ENCODE measurements at places on chromosomes 1 and 21.

DNA sequence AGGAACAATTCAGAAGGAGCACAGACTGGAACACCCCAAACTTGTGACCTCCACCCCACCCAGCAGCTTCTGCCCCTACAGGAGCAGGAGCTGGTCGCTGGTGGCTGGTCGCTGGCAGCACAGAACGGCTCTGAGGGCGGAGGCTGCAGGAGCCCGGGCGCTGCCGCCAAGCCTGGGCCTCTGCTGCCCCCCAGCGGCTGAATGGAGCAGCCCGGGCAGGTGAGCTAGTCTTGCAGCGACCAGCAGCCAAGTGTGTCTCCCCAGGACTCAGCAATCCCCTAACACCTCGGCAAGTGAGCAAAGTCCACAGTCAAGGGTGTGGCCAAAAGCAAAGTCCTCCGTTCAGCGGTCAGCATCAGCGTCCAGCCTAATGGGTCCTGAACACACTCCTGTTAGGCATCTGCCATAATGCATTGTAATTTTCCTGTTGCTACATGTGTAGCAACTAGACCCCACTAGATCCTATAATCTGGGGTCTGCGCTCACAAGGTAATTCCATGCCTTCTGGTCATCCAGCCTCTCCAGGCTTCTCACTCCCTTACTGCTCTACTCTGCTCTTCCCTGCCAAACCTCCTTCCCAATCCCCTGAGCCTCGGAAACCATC is 12.1 kb upstream of the GJB5 start:
- peak; percentile 53 for DNase-seq

DNA sequence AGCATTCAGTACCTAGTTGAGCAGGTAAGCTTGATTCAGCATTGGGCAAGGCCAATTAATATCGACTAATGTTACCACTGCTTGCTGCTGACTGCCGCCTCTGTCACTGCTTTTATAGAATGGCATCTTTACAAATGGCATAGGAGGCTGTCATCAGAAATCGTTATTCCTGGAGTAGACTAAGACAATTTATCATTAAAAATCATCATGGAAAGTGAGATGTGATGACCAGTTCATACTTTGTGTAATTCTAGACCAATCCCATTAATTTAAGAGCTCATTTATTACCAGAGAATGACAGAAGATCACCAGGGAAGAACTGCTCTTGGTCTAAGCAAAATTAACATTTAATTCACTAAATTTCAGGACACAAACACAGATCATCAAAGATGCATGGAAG is 254.0 kb downstream of the SPATA17 start:
- no peak for DNase-seq

DNA sequence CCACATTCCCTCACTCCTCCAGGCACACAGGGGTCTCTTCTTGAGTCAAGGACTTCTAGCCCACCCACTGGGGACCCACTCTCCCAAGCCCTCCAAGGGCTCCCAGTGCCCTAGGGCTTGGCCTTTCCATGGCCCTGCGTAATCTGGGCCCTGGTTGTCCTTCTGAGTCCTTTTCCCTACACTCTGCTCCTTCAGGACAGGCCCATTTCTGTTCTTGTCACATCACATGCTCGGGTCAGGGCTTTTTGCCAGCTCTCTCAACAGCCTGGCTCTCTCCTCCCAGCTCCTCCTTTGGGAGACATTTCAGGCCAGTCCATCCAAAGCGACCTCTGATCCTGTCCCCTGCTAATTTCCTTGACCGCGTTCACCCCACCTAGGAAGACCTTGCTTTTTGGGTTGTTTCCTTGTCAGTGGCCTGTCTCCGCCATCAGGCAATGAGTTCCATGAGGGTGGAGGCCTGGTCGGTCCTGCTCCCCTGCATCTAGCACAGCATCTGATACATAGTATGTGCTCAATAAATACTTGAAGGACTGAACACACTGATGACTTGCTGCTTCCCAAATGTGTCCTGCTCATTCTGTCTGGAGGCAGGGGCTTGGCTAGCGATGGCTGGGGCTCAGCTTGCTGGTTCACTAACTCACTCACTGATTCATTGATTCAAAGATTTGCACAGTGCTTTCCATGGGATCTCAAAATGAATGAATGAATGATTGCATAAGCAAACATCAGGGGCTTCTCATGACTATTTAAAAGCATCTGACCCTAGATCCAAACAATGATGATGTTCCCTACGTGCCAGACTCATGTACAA is 44.8 kb downstream of the DHRS3 start:
- no peak for DNase-seq

DNA sequence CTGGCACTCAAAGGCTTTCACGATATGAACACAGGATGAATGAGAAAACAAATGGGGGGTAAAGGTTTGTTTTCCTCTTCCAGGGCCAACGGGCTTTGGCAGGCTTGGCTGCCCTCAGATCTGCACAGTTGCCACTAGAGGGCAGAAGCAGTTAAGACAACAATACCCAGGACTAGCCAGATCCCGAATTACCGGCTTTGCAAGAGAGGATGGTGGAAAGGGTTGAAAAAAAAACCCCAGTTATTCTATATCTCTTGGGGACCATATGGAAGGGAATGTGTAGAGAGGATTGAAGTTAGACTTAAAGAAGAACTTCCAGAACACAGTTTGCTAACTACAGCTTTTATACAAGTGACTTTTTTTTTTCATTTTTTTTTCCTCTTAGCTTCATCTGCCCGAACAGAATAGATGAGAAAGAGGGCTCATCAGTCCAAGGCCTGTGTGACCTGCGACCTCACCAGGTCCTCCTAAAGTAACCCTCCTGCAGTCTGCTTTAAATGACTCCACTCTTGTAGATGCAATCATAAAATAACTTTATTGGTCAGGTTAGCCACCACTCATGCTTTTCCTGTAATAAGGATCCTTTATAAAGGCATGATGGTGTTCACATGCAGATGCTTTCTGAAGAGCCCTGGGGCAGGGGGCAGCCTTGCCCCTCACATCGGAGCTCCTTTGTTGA is 10.7 kb downstream of the FMOD start:
- peak; percentile 75 for DNase-seq

DNA sequence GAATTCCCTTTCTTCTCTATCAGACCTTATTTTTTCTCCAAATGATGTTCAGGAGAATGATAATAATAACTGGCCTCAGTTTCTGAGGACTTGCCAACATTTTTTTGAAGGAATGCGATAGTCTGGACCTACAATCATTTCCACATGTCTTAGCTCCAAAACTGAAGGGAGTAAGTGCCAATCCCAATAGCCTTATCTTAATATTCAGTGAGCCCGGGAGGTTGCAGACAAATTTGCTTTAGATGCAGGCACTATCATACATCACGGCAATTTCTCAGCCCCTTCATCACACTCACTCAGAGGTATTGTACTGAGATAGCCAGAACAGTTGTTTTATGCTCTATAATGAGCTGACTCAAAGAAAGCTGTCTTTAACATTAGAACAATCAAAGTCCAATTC is 796.9 kb downstream of the ADGRL2 start:
- DNase-seq = no peak

DNA sequence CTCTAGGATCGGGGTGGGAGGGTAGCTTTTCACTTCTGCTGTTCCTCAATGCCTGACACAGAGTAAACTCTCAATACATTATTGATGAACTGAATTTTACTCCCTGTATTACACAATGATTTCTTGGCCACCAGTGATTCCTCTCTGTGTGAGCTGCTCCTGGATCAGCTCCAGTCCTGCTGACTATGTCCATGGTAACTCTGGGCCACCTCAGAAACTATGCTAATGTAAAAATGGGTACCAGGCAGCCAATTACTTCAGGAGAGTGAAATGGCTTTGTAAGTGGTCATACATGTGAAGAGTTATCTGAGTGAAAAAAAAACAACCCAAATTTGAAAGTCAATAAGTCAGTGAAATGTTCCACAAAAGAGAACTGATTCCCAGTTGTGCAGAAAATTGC is 311.0 kb downstream of the KCNH1 start:
- no peak for DNase-seq

DNA sequence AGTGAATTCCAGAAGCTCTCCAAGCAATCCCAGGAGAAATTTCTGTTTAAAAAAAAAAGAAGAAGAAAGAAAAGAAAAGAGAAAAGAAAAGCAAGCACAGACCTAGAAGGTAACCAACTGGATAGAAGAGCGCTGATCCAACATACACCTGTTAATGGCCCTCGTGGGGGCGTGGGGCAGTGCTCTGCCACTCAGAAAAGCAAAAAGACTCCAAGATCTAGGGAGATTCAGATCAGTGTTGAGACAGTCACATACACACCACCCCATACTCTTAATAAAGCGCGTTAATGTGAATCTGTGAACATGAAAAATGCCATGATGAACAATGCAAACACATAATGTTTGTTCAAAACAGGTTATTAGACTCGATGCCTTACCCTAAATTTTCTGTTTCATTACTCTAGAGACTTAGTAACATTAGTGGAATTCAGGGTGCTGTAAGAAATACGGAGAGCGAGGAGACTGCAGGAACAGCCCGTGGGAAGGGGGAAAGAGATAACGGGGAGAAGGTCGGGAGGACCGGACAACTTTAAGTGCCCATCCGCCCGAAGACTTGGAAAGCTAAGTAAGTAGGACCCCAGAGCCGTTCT is 406 bp downstream of the NME7 start:
- DNase-seq = no peak

DNA sequence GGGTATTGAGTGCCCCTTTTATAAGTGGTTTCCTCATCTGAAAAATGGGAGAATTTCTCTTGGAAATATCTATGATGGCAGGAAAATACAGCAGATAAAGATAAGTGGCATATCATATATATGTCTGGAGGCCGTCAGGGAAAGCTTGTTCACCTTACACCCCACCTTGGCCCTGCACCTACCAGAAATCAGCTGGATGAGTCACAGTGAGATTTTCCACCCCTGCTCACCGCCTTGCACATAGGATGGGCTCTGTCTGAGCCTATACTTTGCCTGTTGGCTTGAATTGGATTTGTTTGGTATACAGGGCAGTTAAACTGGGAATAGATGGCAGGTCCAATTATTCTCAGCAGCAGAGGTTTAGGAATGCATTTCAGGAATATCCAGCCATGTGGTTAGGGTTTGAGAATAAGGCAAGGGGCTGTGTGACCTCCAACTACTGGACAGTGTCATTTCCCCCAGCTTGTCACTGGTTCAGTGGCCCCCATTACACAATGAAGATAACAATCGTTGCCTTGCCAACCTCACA is at the start of gene SPATA21:
Gene SPATA21, minus strand, starts transcription at position 479 of the 529 bp plus-strand sequence. CDS start 6,053 bp downstream, outside the sequence.
- no peak for DNase-seq

DNA sequence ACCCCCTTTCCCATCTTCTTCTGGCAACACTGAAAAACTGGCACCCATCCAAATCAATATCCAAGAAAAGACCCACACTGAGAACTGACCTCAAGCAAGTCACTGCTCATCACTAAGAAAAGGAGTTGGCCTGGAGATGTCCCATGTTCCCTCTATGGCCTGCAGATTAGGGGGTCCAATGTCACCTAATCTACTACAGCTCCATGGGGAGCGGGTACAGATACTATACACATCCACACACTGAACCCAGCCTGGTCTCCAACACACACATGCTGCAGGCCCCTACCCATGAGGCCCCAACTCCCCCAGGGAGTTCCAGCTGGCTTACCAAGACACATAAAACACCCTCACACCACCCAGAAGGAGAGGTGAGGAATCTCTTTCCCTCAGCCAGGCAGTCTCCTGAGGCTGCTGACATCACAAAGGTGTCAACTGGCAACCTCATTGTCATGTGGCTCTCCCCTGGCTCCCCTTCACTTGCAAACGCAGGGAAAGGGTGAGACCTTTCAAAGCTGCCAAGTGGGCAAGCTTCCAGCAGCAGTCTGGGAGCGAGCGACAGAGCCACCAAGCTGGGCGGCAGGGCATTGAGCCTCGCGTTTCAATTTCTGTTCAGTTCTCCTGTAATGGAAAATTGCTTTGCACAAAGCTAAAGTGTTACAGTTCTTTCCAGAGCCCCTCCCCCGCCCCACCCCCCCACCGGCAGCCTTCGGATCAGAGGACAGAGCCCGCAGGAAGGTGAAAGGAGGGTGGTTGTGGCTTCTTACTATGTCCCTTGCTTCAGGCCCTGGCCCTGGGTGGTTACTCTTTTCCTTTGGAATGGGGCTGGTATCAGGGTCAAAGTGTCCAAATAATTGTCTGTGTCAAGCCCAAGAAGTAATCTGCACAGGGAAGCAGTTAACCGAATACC is at the start of gene LRRC52:
Gene LRRC52, plus strand, starts transcription at position 469 of the 907 bp plus-strand sequence. Its CDS starts 297 bp downstream, at position 766.
- DNase-seq = no peak

GRCh38 chr1:87174724-87175245 is 153.9 kb upstream of the LMO4 start:
- no peak for DNase-seq

DNA sequence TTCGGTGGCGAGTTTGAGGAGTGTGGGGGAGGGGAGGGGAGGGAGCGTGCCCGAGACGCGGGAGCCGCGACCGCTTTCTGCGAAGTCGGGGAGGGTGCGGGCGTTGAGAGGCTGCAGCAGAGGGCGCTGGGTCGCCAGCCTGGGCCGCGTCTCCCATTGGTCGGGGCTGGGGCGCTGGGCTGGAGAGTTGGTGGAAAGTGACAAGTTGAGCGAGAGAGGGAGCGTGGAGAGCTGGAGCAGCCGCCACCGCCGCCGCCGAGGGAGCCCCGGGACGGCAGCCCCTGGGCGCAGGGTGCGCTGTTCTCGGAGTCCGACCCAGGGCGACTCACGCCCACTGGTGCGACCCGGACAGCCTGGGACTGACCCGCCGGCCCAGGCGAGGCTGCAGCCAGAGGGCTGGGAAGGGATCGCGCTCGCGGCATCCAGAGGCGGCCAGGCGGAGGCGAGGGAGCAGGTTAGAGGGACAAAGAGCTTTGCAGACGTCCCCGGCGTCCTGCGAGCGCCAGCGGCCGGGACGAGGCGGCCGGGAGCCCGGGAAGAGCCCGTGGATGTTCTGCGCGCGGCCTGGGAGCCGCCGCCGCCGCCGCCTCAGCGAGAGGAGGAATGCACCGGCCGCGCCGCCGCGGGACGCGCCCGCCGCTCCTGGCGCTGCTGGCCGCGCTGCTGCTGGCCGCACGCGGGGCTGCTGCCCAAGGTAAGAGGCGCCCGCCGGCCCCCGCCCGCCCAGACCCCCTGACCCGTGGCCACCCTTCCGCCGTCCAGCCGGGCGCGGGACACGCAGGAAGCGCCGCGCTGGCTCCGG is at the start of gene ROR1:
Gene ROR1, plus strand, starts transcription at position 203 of the 802 bp plus-strand sequence.
- peak; percentile 2 for DNase-seq

DNA sequence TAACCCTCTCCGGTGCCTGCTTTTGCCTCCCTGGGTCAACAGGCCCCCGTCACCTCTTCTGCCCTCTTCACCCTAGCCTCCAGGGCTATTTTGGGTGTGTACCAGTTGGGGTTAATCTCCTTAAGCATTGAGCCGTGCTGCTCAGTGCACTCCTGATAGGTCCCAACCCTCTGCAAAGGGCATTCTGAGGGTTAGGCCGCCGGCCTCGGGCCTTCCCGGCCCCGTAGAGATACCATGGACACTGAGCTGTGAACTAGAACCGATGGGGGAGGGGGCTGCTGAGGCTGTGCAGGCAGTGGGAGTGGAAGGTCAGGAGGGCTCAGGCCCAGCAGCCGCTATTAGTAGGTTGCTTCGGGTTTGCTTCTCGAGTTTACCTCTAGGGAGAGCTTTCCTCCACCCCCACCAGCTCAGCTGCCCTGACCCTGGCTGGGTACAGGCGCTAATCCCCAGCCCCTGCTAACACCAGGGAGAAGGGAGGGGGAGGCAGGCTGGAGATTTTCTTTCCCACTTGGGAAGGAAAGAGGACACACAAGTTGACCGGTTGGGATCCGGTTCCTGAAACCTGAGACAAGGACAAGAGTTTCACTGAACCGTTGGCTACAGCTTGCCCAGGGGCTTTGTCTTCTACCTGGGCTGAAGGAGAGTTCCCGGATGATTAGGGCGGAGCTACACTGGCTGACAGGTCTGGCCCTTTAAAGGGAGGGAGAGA is 4.8 kb downstream of the LMOD1 start:
- no peak for DNase-seq

Data from CD4-positive, alpha-beta T cell treated with Interleukin-15 for 4 hours (primary cell).